ENCODE measurements at places on chromosomes 5 and 9.

DNA sequence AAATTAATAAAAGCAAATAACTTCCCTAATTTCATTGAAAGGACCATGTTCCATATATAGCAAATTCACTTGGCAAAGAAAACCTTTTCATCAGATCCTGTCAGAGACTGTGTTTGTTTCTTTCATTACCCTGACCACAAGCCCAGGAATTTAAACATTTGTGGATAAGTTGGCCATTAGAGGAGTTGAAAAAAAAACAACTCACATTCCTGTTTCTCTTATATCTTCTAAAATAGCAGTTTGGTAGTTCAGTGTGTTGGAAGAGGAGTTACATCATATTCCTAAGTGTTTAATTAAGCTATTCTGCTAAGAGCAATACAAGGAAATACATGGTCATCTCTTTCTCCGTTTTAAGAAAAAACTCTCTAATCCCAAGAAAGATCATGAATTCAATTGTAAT is 505.6 kb downstream of the TLE1 start:
- DNase-seq: no peak

DNA sequence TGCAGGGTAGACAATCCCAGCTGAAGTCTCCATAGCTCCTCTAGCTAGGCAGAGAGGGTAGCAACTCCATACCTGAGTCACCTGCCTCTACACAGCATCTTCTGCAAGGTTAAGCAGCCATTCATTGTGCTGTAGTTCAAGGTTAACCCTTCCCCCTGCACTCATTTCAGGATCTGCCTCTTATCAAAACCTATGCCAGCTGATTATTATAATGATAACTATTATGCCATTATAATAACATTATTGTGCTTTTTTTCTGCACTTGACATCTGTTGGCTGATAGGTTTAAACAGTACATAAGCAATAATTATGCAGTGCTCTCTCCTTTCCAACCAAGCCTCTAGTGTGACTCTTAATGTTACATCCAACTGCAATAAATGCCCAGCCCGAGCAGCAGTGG is 17.3 kb downstream of the SIL1 start:
- no peak for DNase-seq

GRCh38 chr9:124770359-124771020 is 621 bp downstream of the NR6A1 start:
- no peak for DNase-seq

GRCh38 chr5:143180751-143181150 is 222.7 kb downstream of the NR3C1 start:
- no peak for DNase-seq

DNA sequence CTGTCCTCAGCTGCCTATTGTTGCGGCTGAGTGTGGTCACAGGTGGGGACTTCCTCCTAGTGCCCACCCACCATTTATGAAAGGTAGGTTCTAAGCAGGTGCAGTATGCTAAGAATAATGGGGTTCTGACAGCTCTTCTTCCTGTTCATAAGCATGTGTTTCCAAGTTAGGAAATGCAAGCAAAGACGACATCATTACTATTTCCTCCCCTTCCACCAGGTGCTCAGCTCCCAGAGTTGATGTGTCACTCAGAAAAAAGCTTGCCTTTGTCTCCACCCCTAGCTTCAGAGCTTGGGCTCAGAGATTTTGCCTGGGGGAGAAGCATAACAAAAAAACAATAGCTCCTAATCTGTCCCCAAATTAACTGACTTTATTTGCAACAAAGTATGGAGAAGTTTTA is 1076.7 kb downstream of the NR2F1-AS1 start:
- DNase-seq: no peak

DNA sequence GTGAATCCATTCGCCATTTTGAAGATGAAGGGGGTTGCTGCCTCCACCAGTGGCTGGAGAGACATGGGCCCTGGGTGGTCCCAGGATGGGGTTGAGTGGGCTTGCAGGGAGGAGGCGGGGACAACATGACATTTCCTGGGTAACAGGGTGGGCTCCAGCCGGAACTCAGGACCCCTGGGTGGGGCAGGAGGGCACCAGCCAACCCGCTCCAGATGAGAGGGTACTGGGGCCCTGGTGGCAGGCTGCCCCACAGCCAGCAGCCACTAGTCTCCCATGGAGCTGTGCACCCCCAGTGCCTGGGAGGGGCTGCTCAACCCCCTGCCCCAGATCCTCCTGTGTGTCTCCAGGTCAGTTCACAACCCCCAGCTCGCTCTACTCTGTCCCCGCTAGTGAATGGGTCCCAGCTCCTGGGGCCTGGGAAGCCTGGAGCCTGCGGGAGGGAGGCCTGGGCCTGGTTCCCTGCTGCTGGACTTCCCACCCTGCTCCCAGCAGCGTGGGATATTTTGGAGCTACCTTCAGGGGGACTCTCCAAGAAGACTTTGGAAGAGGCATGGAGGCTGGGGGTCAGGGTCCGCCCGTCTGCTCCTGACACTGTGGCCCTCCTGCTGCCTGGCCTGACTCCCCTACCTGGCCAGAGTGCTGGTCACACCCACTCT is 55.9 kb downstream of the AHRR start:
- DNase-seq: no peak

- no peak for DNase-seq
Measured at GRCh38 chr9:71911908-71912335, 483 bp downstream of the C9orf85 start.

DNA sequence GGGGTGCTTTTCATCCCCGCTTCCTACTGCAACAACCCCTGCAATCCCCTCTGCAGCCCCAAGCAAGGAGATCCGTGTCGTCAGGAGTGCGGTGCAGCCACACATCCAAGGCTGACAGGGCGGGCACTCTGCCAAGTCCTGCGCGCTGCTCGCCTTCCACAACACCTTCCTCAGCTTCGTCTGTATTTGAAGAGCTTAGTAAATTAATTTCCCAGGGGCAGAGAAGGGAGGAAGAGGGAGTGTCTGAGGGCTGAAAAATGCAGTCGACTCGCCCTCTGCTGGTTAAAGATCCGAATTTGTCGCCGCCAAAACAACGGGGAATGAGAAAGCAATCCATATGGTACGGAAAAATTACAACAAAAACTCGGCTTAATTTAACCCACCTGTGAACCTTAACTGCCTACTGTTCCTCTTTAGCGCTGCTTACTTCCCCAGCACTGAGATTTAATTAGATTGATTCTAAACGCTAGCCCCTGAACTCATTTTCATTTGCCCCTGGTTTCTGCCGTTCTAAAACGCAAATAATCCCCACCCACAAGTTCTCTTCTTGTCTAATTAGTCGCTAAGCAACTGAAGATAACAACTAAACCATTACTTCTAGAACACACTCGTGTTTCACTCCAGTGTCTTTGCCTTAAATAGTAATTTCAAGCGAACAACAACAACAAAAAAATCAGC is 10.9 kb upstream of the PCDHB1 start:
- no peak for DNase-seq

DNA sequence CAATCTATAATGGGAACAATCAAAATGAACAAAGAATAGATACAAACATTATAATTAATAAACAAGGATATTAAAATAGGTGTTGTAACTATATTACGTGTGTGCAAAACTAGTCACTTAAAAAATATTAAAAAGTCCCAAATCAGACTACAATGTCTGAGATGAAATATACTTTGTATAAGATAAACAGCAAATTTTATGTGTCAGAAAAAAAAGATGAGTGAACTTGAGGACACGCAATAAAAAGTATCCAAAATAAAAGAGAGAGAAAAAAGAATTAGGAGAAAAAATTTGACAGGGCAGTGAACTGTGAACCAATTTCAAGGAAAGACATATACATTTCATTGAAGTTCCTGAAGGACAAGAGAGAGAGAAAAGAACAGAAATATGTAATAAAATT is 37.0 kb downstream of the AGTPBP1 start:
- DNase-seq: no peak

All from keratinocyte (primary cell).